ENCODE measurements at places on chromosomes 3 and 15.

- DNase-seq: no peak
These were observed 381.6 kb downstream of the FOXP1 start for GRCh38 chr3:71201939-71202338.

DNA sequence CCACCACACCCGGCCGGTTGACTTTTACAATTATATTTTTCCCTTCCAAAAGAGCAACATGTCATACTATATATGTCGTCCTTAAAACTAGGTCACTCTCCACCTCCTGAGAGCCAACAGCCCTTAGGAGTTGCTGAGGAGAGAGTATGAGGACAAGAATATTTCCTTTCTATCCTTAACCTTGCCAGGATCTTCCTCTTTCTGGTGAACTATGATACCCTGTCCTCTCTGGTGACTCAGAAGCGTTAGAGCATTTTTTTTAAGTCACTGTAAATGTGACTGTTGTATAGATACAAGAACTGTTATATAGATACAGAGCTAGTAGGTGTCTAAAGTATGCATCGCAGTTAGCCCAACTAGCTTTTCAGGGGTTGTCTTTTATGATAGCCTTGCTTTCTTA lies 33.7 kb upstream of the MTHFS start:
- DNase-seq: no peak

GRCh38 chr15:33729653-33730052 lies 238.6 kb upstream of the CHRM5 start:
- peak; percentile 6 for DNase-seq

- no peak for DNase-seq
These were observed 245.3 kb downstream of the PDZRN3 start for GRCh38 chr3:73379465-73379864.

GRCh38 chr3:171195686-171196085 lies 169.2 kb upstream of the SLC2A2 start:
- DNase-seq: no peak

DNA sequence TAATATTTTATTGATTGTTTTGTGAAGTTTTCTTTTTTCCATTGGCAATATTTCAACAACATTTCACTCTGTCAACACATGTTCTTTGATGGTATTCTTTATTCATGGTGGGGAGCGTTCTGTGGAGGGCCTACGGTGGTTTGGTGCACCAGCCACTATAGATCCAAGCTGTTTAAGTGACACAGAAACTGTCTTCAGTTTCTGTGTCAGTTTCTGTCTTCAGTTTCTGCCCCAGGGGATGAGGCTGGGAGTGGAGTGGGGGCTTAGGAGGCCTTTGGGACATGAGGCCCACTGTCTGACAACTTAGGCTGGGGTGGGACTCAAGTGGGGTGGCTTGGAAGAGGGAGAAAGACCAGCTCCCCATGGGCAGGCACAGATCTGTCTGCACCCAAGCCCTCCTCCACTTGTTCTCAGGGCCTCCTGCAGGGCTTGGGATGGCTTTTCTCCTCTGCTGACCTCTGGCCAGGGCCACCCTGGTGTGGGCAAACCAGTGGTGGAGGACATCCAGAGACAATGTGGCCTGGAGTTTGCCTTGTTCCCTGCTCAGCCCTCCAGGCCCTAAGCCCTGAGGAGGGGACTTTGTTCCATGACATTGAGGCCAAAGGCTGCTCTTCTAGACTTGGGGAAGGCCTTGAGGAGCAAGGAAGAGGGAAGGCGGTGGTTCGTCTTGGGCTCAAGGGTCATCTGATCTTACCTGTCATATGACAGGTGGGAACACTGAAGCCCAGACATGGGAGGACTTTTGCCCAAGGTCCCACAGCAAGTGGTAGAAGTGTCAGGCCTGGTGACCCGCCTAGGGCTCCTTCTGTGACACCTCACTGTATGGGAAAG lies 60.3 kb upstream of the SMAD6 start:
- no peak for DNase-seq

GRCh38 chr15:59268168-59268851 lies 61.7 kb downstream of the LDHAL6B start:
- DNase-seq: no peak

- DNase-seq: no peak
These were observed 781.2 kb upstream of the ARPP21 start for GRCh38 chr3:34858067-34858660.

- no peak for DNase-seq
These were observed 7.0 kb downstream of the GYG1 start for GRCh38 chr3:148998297-148998696.

- peak; percentile 85 for DNase-seq
These were observed 16.9 kb downstream of the SLC24A1 start for GRCh38 chr15:65638681-65639089.

DNA sequence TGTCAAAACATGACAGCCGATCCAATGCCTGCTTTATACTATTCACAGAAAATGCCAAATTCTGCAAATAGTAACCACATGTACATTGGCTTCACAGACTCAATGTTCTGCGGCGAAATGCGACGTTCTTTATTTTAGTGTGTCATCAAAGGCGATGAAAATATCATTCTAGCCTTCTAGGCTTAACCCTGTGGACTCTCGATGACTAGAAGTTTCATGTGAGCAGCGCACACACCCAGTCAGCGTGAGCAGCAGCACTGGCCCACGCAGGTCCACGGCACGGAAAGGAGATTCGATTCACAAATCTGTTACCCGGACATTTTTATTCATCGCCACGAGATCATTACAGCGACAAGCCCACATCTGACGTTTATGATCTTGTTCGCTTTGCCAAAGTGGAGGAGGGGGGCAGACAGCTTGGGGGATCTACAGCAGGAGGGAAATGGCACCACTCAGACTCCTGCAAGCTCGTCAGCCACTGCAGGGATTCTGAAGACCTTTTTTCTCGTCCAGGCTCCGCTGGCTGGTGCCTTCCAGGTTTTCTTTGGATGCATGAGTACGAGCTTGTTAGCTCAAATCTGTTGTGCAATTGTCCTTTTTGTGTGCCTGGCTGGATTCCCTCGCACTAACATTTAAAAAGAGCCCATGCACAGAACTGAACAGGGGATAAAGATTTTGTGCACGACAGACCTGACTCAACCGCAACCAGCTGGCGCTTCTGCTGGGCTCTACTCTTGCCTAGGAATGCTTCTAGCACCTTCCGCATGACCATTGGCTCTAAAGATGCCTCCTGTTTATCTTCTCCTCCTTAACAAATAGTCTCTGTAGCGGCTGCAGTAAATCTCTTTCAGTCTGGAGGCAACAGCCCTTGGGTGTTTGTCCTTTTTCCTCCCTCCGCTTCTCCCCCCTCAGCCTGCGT lies 938.4 kb downstream of the MCTP2 start:
- no peak for DNase-seq

GRCh38 chr15:78854833-78855372 lies 17.8 kb upstream of the MORF4L1 start:
- no peak for DNase-seq
